ENCODE measurements at places on chromosomes 3 and 15.

DNA sequence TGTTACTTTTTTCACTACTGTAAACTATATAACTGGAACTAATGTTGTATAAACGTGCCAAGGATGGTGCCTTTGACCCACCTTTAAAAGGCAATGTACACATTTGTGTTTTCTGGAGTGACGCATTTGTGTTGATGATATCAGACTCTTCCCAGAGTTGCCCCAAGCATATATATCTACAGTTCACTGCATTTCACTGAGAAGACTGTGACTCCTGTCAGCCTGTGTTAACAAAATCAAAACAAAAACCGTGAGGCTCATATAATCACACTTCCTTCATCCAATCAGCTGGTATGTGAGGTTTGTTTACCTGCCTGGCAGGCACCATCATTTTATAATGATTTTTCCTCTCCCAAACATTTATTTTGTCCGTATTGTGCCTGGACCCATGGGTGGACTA is 117.6 kb upstream of the ROBO1 start:
- DNase-seq, result no peak

- DNase-seq, result no peak
These were observed 45.9 kb upstream of the ACTC1 start for GRCh38 chr15:34841262-34841725.

DNA sequence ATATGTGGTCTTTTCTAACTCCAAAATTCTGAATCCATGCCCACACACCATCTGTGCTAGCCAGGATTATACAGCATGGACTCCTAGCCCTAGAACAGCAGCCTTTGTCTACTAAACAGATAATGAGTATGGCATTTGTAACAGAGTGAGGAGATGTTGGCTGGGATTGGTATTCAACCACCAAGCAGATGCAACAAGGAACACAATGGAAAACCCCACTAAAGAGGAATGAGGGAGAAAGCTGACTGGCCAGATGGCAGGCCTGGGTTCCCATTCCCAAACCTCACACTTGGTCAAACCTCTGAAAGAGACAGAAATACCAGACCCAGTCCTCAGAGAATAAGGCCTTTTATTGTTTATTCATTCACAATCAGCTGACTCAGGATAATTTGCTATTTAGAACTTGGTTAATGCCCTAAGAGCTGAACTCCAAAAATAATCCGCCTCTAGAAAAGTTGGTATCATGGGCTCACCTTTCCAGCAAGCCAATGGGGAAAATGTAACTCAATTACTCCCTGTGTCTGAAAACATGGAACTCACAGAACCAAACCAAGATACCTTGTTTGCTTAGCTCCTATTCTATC is 145.6 kb downstream of the LRRC3B start:
- no peak for DNase-seq

DNA sequence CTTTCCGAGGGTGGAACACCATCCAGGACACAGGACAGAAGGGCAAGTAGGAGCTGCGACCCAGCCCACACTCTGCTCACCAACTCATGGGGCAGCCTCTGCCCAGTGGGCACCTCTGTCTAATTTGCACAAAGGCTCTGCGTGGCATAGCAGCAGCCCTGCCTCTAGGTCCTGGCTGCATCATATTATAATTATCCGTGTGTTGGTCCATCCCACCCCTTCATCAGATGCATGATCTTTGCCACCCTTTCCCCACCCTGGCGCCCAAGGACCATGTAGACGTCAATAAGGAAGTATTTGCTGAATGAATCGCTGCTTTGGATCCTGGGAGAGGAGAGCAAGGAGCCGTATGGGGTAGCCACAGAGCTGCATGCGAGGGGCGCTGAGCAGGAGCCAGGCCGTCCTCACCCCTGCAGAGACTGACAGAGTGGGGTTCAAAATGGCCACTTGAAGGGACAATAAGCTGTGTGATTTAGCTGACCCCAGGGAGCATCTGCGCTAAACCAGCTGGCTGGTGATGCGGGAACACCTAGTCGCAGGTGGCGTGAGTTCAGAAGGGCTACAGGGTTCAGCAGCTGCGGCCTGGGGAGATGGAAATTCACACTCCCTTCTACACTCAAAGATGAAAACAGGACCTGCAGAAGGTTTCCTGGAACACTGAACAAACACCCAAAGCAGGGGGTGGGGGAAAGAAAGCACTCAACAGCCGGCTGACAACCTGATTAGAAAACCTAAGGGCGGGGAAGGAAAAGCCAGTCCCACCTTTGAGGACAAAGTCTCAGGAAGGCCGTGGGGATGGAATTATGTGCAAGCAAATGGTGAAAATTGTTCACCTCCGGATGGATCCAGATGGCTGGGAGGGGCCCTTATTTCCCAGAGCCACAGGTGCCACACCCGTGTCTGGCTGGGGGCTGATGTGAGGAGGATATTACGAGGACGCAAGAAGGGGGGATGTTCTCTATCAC is 6.4 kb downstream of the MGLL start:
- DNase-seq, result no peak

DNA sequence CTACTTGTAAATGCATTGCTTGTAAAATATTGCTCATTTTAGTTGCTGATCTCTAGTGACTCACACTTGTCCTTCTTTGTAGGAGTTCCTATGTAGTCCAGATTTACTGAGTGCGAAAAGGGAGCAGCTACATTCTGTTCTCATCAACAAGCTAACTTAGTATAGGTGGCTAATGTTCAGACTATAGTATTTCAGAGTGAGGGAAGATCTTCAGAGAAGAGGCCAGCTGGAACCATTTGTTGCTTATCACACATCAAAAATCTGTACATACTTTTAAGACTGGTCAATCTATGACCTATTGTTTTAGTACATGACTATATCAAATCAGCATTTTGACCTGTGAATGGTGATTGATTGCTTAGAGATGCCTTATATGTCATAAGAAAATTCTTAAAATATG is 71.3 kb upstream of the THSD4 start:
- no peak for DNase-seq

- no peak for DNase-seq
These were observed 22.6 kb downstream of the CRTC3 start for GRCh38 chr15:90552162-90552928.

GRCh38 chr3:194497799-194498575 is 11.2 kb upstream of the ATP13A3 start:
- DNase-seq, result no peak

- DNase-seq, result peak; percentile 60
These were observed 44.6 kb downstream of the LDHAL6B start for GRCh38 chr15:59251001-59251845.

GRCh38 chr15:33218071-33218491 is 23.6 kb upstream of the FMN1 start:
- DNase-seq, result no peak

GRCh38 chr15:62068810-62069167 is 2.0 kb downstream of the C2CD4A start:
- no peak for DNase-seq

- DNase-seq, result peak; percentile 82
These were observed 25.3 kb downstream of the LRIG1 start for GRCh38 chr3:66475386-66476020.

- DNase-seq, result peak; percentile 22
These were observed 132.5 kb downstream of the DLG1 start for GRCh38 chr3:197165890-197166289.

DNA sequence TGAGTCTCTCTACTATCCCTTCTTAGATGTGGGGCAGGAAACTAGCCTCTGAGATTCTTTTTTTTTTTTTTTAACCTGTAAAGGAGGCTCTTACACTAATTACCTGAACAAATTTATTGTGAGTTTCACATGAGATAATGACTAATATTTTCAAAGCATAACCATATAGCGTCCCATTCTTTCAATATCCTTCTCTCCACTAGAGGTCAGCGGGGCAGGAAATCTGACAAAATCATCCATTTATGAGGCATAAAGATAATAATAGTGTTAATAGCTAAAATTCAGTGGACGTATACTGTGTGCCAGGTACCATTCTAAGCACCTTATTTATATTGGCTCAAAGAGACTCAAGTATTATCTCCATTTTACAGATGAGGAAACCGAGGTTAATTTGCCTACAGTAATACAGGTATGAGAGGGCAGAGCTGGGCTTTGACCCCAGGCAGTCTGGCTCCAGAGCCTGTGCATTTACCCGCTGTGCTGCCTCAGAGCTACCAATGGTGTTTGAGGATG is 16.3 kb upstream of the SMAD6 start:
- DNase-seq, result no peak

GRCh38 chr15:77630956-77631744 is 1.6 kb downstream of the LINGO1 start:
- peak; percentile 11 for DNase-seq

DNA sequence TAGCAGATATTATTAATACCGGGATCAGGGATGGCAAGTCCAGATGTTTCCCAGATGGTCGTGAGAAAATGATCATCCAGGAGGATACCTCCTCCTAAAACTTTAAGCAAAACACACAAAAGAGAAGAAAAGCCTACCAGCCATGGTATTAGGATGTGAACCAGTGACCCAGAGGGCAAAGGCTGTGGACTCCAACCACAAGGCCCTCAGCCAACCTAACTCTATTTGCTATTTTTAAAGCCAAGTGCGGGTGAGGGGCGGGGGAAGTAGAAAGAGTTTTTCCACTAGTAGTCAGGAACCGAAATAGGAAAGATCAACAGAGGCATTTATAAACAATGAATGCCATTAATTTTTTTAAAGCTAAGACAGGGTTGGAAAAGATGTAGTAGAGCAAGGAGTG is 77.4 kb downstream of the STAC start:
- no peak for DNase-seq

DNA sequence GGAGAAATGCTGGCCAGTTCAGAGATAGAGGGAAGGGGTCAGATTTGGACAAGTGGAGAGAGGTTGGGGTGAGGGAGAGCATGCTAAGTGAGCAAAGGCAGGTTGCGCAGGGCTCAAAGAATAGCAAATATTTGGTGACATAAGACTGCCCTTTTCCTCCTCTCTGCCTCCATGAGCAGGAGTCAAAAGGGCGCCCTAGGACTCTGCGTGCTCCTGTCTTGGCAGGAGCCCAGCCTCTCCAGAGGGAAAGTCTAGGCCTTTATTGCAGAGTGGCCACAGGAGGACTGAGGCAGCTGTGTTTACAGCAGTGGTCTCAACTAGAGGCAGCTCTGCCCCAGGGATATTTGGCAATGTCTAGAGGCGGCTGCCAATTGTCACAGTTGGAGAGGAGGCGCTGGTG is 165.6 kb downstream of the FAM43A start:
- DNase-seq, result no peak

DNA sequence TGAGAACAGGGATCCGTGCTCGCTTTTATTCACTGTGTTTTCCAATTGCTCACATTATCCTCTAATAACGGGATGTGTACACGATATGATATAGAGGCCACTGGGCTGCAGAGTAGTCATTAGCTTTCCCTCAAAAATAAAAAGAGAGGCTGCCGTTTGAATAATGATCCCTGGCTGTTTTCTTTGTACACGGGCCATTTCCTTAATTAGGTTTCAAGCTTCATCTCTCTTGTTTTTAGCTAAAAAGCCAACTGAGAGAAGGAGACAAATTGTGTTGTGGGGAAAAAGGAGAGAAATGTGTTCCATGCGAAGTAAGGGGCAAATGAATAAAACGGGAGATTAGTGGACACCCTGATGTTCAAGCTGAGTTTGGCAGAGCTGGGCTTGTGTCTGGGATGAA is 174.2 kb downstream of the CACNA2D3 start:
- DNase-seq, result no peak

DNA sequence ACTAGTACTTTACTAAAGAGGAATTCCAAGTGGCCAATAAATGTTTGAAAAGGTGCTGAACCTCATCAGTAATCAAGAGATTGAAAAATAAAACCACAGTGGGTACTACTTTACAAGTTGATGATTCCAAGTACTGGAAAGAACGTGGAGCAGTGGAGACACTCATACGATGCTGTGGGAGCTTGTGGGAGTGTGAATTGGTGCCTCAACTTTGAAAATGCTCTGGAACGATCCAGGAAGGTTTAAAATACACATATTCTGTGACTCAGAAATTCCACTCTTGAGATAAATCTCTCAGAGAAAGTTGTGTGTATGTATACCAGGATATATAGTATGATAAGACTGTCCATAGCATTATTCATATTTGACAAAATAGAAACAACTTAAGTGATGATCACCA is 9.3 kb downstream of the LRCH3 start:
- DNase-seq, result no peak

DNA sequence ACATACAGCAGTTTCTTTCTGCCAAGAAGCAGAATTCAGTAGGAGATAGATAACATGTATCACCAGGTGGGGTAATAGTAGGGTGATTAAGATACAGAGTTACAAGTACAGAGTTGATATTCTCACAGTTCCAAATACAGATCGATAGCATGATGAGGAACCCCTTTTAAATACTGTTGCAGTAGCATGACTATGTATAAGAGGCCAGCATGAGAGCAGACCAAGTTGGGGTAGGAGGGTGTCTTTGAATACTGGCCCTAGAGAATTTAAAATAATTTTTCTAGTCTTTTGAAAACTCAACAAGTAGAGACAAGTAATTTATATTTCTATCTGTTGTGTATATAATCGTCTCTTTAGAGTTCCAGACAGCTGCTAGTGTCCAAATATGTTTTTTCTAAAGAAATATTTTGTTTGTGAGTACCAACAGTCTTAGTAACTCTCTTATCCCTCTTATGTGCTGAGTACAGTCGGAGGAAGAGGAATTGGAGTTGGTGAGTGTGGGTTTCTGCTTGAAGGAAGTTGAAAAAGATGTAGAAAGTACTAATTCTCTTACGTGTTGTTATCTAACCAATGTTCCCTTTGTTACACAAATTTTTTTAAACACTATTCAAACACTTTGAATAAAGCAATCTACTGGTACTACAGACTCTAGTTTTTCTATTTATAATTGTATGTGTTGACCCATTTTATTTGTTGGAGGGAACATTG is 30.2 kb downstream of the LYSMD4 start:
- DNase-seq, result no peak

DNA sequence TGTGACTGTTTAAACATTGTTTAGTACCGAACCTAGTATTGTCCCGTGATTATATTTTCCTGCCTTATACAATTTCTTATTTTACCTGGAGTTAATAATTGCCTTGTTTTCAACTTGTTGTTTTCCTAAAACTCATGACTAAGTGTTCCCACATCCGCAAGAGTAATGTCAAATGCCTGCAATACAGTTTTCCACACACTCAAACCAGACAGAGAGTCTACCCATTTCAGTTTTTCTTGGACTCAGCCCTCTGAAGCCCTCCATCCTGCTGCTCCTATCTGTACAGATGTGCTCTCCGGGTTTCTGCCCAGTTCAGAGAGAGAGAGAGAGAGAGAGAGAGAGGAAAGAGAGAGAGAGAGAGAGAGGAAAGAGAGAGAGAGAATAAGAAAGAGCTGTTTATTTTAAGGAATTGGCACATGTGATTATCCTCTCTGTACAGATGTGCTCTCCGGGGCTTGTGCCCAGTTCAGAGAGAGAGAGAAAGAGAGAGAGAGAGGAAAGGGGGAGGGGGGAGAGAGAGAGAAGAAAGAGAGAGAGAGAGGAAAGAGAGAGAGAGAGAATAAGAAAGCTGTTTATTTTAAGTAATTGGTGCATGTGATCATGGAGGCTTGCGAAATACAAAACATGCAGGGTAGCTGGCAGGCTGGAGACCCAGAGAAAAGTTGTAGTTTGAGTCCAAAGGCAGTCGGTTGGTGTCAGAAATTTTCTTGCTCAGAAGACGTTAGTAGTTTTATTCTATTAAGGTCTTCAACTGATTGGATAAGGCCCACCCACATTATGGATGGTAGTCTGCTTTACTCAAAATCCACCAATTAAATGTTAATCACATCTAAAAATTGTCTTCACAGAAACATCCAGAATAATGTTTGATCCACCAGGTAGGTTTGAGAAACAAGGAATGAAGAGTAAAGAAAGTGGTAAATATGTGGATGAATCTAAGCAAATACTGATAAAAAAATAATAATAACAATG is 104.1 kb upstream of the GOLGA8J start:
- DNase-seq, result no peak

- DNase-seq, result no peak
These were observed 48.8 kb downstream of the PIK3CB start for GRCh38 chr3:138785951-138786350.

GRCh38 chr15:58147171-58147611 is 9.0 kb downstream of the AQP9 start:
- no peak for DNase-seq

Data from NCI-H526 (cell line).